LHCN-M2 (cell line): ENCODE measurements at places on chromosomes 11 and 22. TPM values are rescaled to one million over a fixed set of nuclear protein-coding genes. Genes with fewer than 3 reads are reported as not detected.

Gene OSBPL5
- total RNA-seq = 24.0 and 25.0 TPM in 2 replicates

Gene CSNK2A3
- 1.5 and 2.0 TPM in 2 replicates for total RNA-seq

Gene PHOX2A
- not detected in 2 replicates for total RNA-seq

Gene SCARF2
- total RNA-seq = 13.3 and 18.0 TPM in 2 replicates

Gene DDX25
- total RNA-seq = under 0.01 TPM in 1 of 2 replicates, not detected in the other

Gene MS4A15
- not detected in 2 replicates for total RNA-seq

Gene KIAA1671
- total RNA-seq = 2.6 and 2.9 TPM in 2 replicates

Gene CTSW
- total RNA-seq = 0.40 TPM in 1 of 2 replicates, not detected in the other

Gene PRRG4
- 1.3 TPM in 2 replicates for total RNA-seq

Gene SOX6
- total RNA-seq = under 0.01 TPM in 1 of 2 replicates, not detected in the other

Gene INSC
- total RNA-seq = 6.3 and 10.6 TPM in 2 replicates

Gene CECR2
- total RNA-seq = 0.11 TPM in 1 of 2 replicates, not detected in the other

Gene SYCE3
- not detected in 2 replicates for total RNA-seq

Gene XBP1
- 83.4 and 91.2 TPM in 2 replicates for total RNA-seq

Gene AIFM3
- 0.13 TPM in 1 of 2 replicates, not detected in the other for total RNA-seq

Gene OR51E1
- not detected in 2 replicates for total RNA-seq

DNA sequence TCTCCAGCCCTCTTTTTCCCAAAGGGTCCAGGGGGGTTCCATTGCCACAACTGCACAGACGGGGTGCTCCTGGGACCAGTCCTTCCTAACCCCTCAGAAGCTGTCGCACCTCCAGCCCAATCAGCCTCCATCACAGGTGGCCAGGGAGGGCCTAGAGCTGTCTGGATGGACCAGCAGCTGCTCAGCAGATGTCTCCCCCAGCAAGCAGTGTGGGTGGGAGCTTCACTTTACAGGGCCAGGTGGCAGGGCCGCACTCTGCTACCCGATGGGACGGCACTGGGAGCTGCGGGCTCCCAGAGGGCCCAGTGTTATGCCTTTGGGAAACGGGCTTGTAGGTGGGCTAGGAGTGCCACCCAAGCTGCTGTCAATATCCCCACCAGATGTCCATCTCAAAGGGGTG lies 120.5 kb downstream of the DSCAML1 start:
- no peak for DNase-seq

GRCh38 chr11:9646324-9646723 lies 17.6 kb upstream of the SWAP70 start:
- DNase-seq = no peak

DNA sequence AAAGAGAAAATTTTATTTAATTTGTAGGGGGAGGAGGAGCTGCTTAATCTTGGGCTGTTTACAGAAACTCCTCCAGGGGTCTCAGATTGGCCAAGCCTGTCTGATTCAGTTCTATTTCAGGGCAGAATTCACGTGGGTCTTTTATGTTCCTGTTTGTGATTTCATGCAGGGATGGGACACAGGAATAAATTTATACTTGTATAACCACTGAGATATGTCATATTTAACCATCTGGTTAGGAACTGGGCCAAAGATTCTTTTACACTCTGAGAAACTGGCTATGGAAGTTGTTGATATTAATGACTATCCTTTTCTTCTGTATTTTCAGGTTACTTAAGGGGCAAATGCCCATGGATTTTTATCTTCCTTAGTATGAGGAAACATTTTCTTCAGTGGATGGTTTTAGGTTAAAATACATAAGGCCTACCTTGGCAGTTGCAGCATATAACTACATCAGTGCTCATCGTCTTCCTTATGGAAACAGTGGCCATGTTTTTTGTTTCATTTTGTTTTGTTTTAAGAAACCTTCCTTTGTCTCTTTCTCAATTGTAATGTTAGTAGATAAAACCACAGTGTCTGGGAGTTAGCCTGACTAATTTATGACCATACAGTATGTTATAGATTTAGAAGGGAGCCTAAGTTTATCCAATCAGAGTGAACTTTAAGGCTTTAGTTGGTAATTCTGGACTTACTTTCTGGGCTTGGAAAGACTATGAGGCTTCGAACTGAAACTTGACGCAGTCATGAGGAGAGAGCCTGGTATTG lies 132.4 kb upstream of the ANO3 start:
- peak; percentile 32 for DNase-seq

- DNase-seq = peak; percentile 98
Measured at GRCh38 chr11:33723238-33723881, 12.9 kb downstream of the CD59 start.

GRCh38 chr11:12292766-12293165 lies 84.6 kb upstream of the PARVA start:
- no peak for DNase-seq

DNA sequence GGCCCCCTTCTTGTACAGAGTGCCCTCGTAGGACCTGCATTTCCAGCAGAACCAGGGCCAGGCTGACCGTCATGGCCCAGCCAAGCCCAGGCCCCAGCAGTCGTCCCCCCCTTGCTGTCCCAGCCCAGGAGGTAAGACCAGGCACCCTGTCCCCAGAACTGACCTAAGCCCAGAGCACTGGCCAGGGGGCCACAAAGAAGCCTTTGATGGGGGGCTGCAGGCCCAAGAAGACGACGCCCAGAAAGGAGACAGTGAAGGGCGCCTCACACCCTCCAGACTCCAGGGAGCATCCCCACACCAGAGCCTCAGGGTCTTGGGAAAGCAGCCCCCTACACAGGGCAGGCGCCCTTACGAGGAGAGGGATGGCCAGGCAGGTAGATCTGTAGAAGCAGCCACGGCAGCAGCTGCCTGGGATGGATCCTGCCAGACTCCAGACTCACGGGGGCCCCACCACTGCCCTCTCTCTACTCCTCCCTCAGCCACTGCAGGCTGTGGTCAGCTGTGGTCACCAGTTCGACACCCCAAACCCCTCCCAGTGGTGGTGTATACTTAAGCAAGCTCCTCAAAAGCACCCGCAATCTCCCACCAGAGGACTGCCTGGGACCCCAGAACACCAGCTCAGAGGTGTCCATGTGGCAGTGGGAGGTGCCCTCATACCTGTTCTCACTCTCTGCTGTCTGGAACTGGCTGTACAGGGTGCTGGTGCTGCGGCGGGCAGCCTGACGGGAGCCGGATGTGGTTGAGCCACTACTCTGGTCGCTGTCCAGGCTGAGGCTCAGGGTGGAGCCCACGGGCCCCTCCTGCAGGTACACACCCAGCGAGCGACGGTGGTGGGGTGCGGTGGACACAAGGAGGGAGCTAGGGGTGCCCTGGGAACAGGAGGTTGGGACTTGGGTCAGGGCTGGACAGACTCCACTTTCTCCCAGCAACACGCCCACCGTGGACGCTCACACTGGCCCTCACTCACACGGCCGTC lies 27.0 kb downstream of the SBF1 start:
- no peak for DNase-seq

DNA sequence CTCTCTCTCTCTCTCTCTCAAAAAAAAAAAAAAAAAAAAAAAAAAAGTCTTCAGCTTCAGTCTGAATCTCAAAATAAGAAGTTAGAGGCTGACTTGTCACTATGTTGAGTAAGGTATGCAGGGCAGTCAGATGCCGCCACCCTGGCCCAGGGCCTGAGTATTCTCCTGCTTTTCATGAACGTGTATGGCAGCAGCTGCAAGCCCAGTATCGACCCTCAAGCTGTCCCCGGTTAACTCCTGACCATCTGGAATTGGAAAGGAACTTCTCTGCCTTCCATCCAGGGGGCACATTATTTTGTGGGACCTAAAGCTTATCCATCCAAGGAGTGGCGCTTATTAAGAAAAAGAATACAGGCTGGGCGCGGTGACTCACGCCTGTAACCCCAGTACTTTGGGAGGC lies 11.4 kb downstream of the MRGPRD start:
- no peak for DNase-seq

- peak; percentile 5 for DNase-seq
Measured at GRCh38 chr11:120268686-120269085, 28.7 kb downstream of the POU2F3 start.

GRCh38 chr11:787084-787675 lies 2.7 kb downstream of the CEND1 start:
- no peak for DNase-seq

DNA sequence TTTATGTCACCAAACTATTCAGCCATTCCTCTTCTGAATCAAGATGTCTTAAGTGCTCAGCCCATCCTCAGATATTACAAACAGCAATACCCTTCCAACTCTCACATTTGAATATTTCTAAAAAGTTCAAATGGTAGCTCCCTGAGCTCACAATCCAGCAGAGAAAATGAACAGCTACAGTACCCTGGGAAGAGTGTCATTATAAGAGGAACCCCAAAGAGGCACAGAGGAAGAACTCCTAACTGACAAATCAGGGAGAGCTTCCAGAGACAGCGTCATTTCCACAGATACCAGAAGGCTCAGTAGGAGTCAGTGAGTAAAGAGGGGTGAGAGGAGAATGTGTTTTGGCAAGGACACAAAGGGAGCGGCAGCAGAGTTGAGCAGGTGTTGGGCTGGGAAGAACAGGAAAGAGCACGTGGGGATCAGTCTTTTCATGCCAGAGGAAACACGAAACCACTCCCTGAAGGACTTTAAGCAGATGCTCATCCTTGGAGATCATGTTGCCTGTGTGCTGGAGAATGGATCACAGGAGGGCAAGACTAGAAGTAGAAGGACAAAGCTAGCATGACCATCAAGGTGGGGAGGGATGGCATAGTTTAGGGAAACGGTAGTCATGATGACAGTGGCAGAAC lies 4.3 kb downstream of the CLTCL1 start:
- peak; percentile 96 for DNase-seq

DNA sequence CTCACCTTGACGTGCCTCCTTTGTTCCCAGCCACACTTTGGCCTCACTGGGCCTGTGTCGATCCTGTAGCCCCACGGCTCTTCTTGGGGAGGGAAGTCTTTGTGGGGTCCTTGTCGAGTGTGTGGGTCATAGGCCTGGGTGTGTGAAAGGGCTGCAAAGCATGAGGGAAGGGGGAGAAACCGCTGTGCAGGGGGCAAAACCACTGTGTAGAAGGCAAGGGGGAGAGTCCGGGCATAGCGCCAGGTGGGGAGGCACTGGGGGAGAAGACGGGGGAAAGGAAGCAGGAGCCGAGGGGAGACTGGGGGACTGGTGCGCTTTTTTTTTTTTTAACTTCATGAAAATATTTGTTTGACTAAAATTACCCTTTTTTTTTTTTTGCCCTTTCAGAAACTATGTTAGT lies 65.1 kb upstream of the RASD2 start:
- DNase-seq = no peak

- no peak for DNase-seq
Measured at GRCh38 chr11:19794161-19794560, 81.5 kb downstream of the NAV2 start.

DNA sequence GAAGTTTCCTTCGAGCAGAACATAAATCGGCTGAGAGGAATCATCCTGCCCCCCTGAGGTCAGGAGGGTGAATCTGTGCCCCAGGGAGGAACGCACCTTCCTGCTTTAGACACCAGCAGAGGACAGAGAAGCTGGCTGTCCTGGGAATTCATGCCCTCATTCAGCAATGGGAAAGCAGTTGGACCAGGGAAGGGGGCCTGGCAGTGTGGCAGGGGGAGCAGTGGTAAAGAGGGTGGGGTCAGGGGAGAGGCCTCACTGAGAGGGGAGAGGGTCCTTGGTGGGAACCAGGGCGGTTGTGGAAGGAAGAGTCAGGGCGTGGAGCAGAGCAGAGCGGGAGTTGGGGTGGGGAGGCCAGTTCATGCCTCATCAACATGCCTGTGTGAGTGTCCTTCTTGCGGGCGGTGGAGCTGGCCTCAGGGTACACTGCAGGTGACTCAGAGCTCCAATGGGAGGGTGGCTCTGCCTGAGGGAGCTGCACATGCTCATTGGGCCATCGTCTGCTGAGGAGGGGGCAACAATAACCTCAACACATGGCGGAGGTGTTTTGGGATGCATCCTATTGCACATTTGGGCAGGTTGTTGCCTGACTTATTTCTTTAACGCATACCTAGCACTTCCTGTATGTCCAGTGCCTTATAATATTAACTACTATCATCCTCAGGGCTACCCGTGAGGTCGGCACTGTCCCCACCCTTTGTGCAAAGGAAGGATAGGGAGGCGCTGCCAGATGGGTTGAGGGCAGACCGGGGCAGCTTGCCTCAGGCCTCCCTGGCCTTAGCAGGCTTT lies 23.2 kb downstream of the MED15 start:
- DNase-seq = peak; percentile 86

- DNase-seq = no peak
Measured at GRCh38 chr11:131549099-131549498, 178.7 kb downstream of the NTM start.

DNA sequence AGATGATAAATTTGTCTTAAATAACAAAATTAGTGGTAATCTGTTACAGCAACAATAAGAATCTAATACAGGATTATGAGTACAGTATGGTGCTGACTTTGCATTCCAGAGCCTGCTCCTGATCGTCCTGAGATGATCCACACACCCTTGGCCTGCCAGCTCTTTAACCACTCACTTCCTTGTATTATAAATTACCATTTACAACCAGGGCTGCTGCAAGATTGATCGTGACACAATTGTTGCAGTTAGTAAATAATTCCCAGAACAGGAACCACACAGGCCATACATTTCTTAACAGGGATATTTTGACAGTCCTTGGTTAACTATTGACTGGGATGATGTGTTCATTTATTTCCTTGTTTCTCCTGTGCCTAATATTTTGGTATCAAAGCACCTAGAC lies 3.8 kb upstream of the CBLIF start:
- no peak for DNase-seq

DNA sequence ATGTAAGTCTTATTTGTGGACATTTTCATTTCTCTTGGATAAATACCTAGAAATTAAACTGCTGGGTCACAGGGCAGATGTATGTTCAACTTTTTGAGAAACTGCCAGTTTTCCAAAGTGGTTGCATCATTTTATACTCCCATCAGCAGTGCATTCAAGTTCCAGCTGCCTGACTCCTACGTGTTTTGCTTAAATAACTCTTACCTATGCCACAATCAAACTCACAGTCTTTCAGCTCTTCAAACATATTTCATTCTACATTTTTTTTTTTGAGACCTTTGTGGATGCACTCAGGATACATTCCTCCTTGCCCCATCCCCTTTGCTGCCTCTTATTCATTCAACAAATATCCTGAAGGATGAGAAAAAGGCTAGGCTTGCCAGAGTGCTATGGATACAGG lies 9.2 kb downstream of the TCF20 start:
- DNase-seq = no peak

DNA sequence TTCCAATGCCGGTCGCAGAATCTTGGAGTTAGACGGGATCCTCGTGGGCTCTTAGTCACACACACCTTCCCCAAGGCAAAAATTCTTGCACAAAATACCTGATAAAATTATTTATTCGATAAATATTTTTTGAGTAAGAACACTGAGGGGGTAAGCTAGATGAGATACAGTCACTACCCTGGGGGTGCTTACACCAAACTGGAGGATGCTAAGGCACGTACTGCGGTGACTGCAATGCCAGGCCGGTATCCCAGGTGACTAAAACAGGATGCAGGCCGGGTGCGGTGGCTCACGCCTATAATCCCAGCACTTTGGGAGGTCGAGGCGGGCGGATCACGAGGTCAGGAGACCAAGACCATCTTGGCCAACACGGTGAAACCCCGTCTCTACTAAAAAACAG lies 1.7 kb upstream of the MRTFA start:
- no peak for DNase-seq

- no peak for DNase-seq
Measured at GRCh38 chr22:41530890-41531714, 13.2 kb downstream of the POLR3H start.
